ENCODE measurements at places on chromosomes 4 and X.

DNA sequence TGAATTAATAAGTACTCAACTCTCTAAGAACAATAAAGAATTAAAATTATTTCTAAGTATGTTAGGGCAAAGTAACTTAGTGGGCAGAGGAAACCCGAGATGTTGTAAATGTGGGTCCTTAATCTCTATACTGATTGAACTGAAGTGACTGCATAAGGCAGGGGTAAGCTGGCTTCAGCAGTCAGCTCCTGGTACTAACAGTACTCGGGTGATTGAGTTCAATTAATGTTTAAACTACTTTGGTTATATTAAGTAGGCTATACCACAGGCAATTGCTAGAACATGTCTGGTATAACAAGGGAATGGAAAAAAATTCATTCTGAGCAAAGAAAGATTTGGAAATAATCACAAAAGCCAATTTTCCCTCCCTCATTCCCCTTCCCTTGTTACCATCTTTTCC is 90.7 kb downstream of the LNX1 start:
- DNase-seq: no peak

DNA sequence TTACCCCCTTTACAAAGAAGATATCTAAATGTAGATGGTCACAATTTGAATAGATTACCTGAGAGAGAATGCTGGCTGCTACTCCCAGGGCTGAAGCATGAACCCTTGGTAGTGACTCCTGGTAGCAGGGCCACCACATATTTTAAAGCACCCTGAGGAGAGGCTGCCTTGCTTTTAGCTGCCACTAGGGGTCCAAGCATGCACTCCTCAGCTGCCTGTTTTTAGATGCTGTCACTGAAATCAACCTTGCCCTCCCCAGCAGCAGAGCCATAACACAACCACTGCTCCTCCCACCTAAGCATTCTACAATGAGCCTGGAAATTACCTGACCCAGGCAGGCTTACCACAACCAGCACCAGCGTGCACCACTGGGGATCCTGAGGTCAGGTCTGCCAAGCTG is 850.9 kb downstream of the FAM133A start:
- no peak for DNase-seq

- DNase-seq: no peak
These were observed 36.2 kb downstream of the CT47B1 start for GRCh38 chrX:120839491-120839890.

DNA sequence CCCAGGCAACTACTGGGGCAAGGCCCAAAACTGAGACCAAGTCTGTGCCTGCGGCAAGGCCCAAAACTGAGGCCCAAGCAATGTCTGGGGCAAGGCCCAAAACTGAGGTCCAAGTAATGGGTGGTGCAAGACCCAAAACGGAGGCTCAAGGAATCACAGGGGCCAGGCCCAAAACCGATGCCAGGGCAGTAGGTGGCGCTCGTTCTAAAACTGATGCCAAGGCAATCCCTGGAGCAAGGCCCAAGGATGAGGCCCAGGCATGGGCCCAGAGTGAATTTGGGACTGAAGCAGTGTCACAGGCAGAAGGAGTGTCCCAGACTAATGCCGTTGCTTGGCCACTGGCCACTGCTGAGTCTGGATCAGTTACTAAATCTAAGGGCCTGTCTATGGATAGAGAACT is 2.7 kb downstream of the GPRASP2 start:
- no peak for DNase-seq

- no peak for DNase-seq
These were observed 18.2 kb upstream of the UGT2B10 start for GRCh38 chr4:68797618-68798017.

DNA sequence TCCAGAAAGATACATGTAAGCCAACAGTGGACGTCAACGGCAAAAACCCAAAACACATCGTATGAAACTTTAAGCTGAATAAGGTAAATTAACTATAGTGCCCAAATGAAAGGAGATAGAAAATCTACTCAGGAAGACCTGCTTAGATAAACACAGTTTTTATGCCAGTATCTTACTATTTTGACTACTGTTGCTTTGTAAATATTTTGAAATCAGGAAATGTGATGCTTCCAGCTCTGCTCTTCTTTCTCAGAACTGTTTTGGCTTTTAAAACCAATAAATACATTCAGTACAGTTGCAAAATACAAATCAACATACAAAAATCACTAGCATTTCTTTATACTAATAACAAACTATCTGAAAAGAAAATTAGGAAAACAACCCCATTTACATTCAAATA is 83.8 kb downstream of the SMARCA5 start:
- DNase-seq: no peak

DNA sequence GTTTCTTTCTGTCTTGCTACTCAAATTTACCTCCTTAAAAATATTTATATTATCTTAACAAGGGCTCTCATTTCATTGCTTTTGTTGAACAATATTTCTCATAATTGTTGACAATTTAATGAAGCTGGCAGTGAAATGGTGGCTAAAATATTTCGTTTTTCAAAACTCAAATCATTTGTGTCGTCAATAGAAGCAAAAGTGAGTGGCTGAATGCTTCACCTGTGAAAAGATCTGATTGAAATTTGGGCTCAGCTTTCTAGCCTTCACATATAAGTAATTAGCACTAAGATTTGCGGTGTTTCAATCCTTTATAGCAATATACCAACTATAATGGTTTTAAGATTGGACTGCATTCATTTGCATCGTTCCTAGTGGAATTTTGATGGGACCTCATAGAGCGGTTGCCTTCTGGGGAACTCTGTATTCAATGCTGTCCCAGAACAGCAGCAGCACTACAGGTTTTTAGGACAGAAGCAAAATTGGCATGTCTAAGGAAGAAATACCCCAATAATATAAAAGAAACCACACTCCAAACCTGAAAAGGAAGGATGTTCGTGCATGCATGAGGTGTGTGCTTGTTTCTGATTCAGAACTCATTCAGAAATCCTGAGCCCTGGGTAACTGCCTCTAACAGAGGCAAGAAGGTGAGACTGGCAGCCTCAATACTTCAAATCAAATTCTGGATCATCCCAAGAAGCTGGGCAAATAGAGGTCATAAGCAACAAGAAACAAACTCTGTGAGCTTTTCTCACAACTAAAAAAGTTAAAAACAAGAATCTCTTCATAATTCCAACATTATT is 2.5 kb downstream of the CXCL1 start:
- DNase-seq: no peak

DNA sequence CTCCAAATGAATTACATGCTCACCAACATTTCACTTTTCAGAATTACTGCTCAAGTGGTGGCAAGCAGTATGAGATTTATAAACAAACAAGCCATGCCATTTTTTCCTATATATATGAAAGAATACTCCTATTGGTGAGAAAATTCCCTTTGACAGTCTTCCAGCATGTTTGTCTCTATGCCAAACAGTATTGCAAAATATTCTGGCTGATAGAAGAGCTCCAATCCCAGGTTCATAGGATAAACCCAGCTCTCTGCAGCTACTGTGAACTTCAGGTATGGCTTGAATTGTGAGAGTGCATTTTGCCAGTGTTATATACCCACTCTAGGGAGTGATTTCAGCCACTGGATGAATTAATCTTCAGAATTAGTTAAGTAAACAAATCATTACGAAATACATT is 108.8 kb downstream of the MAGEC2 start:
- no peak for DNase-seq

- DNase-seq: no peak
These were observed 44.7 kb upstream of the TET2 start for GRCh38 chr4:105102016-105102415.

DNA sequence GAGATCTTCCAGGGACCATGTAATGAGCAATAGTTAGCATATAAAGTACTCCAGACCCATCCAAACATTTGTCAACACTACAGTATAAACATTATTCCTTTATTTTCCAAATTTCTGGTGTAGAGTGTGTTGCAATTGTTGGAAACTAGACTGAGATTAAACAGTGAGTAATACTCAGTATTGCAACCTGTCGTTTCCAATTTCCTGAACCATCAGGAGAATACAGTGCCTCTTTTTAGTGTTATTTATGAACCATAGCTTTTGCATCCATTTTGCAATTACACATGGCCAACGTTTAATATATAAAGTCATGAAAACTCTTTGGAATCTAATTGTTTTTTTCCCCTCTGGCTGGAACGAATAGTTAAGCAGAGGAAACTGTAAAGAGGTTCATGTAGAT is 58.3 kb upstream of the DHRSX start:
- DNase-seq: no peak

GRCh38 chrX:114611018-114611619 is 27.2 kb downstream of the HTR2C start:
- DNase-seq: peak; percentile 17

GRCh38 chr4:5052204-5052702 is 973 bp downstream of the STK32B start:
- DNase-seq: no peak

DNA sequence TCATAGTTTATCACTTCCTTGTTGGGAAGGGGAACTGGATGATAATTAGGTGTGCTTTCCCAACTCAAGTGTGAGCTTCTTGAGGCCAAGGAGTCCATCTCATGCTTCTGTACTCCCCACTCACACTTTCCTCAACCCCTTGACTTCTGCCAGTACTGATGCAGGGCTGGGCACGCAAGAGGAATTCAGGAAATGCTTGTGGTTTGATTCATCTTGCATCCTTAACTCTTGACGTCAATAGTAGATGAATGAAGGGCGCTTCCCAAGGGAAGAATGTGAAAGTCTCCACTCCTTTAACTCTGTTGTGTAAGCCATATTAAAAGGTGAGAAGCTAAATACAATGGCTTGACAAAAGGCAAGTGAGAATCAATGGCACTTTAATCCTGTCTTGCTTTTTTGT is 101.8 kb downstream of the AGTR2 start:
- no peak for DNase-seq

DNA sequence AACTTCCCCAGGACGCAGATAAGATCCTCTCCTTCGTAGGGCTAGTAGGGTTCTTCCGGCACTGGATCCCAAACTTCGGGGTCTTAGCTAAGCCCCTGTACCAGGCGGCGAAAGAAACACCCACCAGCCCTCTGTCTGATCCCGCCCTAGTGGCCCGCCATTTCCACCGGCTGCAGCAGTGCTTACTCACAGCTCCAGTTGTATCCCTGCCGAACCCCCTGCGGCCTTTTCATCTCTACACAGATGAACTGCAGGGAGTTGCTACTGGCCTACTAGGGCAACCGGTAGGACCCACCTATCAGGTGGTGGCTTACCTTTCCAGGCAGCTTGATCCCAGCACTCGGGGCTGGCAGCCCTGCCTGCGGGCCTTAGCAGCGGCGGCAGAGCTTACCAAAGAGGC is 961.2 kb downstream of the RPA4 start:
- DNase-seq: no peak

DNA sequence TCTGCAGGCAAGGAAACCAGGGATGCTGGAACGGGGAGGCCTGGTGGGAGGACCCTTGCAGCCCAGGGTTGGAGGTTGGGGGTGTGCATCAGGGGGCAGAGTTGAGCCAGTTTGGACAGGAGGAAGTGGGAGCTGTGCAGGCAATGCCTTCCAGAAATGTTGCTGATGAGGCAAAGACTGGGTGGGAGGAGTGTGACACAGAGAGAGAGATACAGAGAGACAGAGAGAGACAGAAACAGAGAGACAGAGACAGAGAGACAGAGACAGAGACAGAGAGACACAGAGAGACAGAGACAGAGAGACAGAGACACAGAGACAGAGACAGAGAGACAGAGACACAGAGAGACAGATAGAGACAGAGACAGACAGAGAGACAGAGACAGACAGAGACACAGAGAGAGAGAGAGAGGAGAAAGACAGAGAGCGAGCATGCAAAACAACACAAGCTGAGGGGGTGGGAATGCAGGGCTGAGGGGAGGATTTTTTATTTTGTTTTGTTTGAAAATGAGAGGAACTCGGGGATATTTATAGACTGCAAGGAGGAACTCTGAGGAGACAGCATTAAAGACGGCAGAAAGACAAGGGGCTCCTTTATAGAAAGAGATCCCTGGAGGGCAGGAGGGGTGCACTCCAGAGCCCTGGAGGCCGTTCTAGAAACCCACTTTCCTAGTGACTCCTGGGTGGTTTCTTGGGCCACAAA is 1.9 kb upstream of the HAUS3 start:
- DNase-seq: peak; percentile 70

DNA sequence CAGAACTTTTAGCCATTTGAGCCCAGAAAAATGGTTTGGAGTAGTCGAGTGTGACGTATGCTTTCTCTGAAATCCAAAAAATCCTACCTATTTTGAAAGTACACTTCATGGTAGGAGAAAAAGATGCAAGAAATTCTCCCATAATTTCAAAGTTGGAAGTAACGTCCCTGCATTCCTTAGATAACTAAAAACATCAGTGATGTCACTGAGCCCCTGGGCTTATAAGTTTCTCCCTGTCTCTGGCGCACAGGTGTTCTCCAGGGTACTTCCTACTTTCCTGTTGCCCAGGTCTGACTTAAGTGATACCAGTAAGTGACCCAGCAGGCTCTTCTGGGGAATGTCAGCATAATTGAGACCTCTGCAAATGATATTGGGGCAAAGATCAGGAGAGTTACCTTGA is 90.5 kb upstream of the WDR1 start:
- no peak for DNase-seq

GRCh38 chrX:72247206-72247942 is 8.5 kb upstream of the ERCC6L start:
- DNase-seq: no peak

GRCh38 chr4:173185847-173186510 is 17.4 kb downstream of the GALNT7 start:
- no peak for DNase-seq

DNA sequence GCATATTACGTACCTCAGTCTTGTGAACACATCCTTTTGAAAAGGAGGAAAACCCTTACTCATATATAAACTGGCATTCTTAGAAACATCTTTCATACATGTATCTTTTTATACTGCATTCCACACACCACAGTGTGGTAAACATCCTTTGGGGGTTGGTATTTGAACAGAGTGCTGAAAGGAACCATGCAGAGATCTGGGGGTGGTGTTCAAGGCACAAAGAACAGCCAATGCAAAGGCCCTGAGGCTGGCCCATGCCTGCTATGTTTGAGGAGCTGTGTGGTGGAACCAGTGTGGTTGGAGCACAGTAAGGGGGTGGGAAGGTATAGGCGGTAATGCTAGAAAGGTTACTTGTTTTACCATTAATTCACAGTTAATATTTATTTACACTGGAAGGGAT is 2.0 kb downstream of the ELK1 start:
- DNase-seq: no peak

DNA sequence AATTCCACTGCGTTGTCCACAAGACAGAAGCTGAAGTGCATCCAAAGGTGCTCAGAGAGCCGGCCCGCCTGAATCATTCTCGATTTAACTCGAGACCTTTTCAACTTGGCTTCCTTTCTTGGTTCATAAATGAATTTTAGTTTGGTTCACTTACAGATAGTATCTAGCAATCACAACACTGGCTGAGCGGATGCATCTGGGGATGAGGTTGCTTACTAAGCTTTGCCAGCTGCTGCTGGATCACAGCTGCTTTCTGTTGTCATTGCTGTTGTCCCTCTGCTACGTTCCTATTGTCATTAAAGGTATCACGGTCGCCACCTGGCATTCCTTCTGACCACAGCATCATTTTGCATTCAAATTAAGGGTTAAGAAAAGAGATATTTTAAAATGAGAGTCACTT is 115.5 kb downstream of the NFKB1 start:
- DNase-seq: no peak

DNA sequence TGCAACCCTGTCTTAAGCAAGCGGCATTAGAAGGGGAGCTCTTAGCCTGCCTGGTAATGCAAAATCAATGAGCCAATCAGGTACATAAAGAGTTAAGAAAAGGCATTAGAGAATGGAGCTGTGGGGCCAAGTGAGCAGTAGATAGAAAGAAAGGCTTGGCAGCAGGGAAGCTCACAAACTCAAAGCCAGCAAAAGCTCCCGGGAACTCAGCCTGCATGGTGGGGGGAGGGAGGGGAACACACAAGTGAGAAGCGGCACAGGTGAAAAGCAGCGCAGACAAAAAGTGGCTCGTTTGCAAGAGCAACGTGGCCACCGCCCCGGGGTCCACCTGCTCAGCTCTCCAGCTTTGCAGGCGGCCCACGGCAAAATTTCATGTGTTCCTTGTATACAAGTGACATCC is 818.5 kb downstream of the FAM133A start:
- no peak for DNase-seq
